ENCODE measurements at places on chromosomes 6 and 20.

- no peak for DNase-seq
These were observed 161.5 kb upstream of the ADGRB3 start for GRCh38 chr6:68473433-68474210.

- DNase-seq = no peak
These were observed 61.7 kb upstream of the ARHGAP18 start for GRCh38 chr6:129771678-129772077.

- DNase-seq = no peak
These were observed 483 bp downstream of the SMIM26 start for GRCh38 chr20:18567739-18568091.

GRCh38 chr20:19012676-19013075, 199.1 kb downstream of the SCP2D1 start:
- DNase-seq = no peak

GRCh38 chr6:6890400-6890858, 217.3 kb upstream of the RREB1 start:
- DNase-seq = no peak

- no peak for DNase-seq
These were observed 382.1 kb upstream of the TSHZ2 start for GRCh38 chr20:52590100-52590499.

- no peak for DNase-seq
These were observed 12.1 kb upstream of the DDX27 start for GRCh38 chr20:49207076-49207475.

- no peak for DNase-seq
These were observed 12.0 kb upstream of the KIF13A start for GRCh38 chr6:17999425-17999824.

DNA sequence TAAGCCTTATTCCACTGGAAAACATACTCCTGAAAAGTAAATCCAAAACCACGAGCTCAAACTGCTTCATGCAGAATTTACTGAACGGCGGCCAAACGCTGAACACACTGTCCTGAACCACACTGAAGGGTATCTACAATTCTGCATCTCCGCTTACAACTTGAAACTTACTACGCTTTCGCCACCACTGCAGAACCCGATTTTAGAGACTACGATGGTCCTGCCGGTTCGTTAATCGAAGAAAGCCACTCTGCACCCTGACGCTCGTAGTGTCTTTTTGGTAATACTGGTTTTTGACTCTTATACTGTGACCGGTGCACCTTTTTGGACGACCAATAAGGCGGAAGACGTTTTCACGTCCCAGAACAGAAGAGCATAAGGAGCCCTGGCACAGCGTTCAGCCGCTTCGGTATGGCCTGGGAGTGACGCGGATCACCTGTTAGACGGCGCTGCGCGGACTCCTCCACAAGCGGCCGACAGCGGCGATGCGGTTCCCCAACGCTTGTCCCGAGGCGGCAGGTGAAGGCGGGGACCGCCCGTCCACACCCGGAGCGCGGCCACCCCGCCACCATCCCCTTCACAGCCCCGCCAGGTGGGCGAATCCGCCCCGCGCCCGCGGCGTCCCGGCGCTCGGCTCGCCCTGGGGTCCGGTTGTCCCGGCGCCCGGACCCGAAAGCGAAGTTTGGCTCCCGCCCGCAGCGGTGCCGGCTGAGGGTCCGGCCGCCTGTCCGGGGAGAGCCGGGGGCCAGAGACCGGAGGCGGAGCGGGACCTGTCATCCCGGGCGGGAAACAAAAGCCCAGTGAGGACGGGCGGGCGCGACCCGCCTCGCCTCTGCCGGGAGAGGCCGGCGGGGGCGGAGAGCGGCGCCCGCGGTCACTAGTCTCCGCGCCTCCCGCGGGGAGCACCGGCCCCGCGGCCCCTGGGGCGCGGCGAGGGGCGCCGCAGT, 784 bp downstream of the FKBP5 start:
- DNase-seq = peak; percentile 33

- DNase-seq = no peak
These were observed 295.6 kb downstream of the GRIK2 start for GRCh38 chr6:101689156-101689555.

DNA sequence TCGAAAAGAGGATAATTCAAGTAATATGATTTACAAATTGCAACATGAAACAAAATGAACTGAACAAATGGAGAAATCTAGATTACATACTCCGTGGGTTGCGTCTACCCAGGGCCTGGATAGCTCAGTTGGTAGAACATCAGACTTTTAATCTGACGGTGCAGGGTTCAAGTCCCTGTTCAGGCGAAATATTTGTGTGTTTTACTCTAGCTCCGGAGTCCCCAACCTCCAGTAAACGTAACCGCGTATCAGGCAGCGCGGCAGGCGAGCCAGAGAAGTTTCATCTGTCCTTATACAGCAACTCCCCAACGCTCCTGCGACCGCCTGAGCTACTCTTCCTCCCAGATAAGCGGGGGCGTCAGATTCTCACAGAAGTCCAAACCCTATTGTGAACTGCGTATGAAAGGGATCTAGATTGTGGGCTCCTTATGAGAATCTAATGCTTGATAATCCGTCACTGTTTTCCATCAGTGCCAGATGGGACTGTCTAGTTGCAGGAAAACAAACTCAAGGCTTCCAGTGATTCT, 176.1 kb downstream of the TRIM27 start:
- DNase-seq = no peak

DNA sequence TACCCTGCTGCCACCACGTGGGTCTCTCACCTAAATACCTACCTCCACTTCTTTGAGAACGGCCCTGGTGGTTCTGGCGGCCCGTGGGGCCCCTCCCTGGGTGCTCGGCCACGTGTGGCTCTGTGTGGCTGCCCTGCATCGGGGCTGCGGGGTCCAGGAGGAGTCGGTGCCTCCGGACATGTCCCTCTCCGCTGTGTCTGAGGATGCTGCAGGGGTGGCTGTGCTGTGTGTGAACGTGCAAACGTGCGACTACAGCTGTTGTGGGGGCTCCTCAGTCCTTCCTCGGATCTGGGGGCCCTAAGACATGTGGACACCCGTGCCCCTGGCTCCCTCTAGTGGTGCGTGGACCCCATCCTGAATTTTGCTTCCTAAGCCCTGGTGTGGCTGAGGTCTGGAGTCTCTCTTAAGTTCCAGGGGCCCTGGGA, 691.8 kb downstream of the QKI start:
- peak; percentile 34 for DNase-seq

GRCh38 chr20:60211618-60212463, 253.6 kb downstream of the CDH26 start:
- DNase-seq = no peak

DNA sequence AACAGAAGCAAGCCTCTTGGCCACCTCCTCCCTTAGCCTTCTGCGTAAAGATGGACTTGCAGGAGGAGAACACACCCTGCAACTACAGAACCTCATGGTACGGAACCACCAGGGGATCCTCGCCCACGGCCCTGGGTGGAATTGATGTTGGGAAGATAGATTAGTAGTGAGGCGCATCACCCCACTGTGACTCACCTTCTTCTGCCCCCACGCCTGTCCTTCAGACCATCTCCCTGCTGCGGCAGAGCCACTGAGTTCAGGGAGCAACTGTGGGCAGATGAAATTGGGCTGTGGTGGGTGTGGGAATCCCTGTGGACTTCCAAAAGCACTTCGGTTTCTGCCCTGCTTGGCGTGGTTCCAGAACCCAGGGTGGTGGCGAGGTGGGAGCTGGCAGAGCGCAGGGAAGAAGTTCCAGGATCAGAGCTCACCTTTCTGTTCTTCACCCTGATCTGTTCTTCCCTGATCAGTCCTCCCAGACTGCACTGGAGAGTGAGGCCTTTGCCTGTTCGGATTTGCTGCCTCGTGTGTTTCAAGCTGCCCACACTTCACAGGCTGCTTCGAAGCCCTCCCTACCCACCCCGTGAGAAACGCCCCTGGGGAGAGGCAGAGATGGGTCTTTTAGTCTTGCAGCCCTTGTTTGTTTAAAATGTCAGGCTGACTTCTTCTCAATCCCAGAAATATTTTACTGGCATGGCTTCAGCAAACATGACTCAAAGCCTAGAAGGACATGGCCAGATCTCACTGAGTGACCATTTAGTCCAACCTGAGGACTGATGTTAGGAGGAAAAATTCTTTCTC, 92.8 kb upstream of the MLN start:
- DNase-seq = no peak

- DNase-seq = no peak
These were observed 57.9 kb upstream of the DACT2 start for GRCh38 chr6:168377484-168377855.

DNA sequence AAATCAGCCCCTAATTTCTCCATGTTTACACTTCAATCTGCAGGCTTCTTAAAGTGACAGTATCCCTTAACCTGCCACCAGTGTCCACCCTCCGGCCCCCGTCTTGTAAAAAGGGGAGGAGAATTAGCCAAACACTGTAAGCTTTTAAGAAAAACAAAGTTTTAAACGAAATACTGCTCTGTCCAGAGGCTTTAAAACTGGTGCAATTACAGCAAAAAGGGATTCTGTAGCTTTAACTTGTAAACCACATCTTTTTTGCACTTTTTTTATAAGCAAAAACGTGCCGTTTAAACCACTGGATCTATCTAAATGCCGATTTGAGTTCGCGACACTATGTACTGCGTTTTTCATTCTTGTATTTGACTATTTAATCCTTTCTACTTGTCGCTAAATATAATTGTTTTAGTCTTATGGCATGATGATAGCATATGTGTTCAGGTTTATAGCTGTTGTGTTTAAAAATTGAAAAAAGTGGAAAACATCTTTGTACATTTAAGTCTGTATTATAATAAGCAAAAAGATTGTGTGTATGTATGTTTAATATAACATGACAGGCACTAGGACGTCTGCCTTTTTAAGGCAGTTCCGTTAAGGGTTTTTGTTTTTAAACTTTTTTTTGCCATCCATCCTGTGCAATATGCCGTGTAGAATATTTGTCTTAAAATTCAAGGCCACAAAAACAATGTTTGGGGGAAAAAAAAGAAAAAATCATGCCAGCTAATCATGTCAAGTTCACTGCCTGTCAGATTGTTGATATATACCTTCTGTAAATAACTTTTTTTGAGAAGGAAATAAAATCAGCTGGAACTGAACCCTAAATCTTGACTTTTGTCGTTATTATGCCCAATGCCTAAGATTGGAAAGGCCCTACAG, 4.5 kb downstream of the SOX4 start:
- DNase-seq = no peak

- DNase-seq = no peak
These were observed 28.8 kb upstream of the TULP4 start for GRCh38 chr6:158283304-158283980.

DNA sequence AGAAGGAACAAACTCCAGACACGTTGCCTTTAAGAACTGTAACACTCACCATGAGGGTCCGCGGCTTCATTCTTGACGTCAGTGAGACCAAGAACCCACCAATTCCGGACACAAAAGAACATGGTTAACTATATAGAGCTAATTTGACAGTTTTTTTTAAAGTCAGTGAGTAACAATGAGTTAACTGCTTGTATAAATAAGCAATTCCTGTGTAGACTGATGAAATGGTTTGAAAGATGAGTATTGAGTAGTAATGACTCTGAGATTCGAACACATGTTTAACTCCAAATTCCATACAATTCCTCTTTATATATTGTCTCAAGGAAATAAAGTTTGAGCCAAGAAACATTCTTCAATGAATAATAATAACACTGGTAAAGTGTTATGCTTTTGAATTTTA, 478.0 kb downstream of the MMUT start:
- DNase-seq = no peak

GRCh38 chr6:153771577-153771976, 267.5 kb upstream of the OPRM1 start:
- no peak for DNase-seq

DNA sequence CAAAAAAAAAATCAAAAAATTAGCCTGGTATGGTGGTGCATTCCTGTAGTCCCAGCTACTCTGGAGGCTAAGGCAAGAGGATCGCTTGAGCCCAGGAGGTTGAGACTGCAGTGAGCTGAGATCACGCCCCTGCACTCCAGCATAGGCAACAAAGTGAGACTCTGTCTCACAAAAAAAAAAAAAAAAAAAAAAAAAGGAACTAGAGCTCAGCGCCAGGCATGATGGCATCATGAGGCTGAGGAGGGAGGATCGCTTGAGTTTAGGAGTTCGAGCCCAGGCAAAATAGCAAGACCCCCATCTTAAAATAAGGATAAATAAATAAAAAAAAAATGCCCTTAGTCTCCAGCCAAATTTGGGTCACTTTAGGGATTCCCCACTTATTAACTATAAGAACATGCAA, 40.4 kb upstream of the PIM1 start:
- DNase-seq = no peak

DNA sequence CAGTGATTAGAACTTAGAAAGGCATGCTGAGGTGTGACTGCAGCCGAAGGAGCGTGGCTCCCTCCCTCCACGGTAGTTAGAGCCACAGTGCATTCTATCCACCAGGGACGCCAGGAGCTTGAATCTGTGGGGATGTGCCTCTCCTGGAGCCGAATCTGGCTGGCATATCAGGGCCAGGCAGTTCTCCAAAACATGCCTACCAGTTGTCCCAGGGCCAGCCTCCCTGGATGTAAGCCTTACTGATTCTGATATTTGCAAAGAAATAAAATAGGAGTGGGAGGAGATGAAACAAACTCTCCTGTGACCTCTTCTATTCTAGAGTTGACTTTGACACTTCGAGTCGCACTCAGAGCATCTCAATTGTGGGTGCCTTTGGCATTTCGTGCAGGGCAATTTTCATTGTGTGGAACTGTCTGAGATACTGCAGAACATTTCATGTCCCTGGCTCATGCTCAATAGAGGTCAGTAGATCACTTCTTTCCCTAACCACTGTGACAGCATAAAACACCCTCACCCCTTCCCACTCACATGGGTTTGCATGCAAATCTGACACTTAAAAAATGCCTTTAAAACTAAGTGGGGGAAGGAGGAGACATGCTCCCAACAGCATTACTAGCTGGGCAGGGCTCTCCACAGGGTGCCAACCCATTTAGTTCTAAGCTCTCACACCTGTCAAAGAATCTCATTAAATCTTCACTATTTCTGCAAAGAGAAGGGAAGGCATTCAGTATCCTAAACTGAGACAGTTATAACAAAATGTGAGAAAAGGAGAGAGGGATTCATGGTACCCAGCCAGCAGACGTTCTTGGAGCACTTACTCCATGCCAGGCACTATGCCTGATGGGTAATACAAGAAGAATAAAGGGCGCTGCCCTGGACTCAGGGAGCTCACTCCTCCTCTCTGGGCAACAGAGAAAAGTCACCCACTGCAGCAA, 378.9 kb downstream of the PREX1 start:
- no peak for DNase-seq

- DNase-seq = no peak
These were observed 146.6 kb upstream of the SLC22A16 start for GRCh38 chr6:110622912-110623578.

DNA sequence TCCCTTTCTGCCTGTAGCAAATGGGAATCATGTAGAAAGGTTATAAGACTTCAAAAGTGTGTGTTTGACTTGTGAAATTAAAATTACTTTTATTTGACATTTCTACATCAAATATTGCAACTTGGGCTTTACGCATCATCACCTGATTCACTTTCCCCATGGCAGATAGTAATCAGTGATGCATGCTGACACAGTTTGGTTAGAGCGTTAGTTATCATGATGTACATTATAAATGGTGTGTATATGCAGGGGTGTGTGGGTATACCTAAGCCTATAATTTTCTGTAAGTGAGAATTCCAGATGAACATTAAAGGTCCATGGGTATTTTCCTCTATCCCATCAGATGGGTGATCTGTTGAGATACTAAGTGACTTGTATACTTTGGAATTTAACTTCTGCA, 141.5 kb downstream of the KLHL32 start:
- DNase-seq = no peak

- DNase-seq = no peak
These were observed 22.8 kb downstream of the PANK2 start for GRCh38 chr20:3911956-3912355.

Data from GM12892 (cell line).